ENCODE measurements at places on chromosomes 6 and 20.

GRCh38 chr20:39359981-39360620, 398.0 kb downstream of the DHX35 start:
- DNase-seq = no peak

DNA sequence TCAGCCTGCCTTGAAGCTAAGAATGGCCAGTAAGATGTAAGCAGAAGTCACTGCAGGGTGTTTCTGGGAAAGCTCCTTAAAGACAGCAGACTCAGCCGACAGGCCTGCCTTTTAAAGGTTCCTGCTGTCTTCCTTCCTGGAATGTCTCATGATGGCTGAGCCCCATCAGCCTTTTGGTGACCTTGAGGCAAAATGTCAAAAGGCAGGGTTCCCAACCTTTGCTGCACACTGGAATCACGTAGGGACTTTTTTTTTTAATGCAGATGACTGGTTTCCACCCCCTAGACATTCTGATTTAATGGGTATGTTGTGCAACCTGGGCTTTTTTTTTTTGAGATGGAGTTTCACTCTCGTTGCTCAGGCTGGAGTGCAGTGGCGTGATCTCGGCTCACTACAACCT, 11.6 kb downstream of the MDGA1 start:
- DNase-seq = no peak

- DNase-seq = no peak
Observed at GRCh38 chr6:140095532-140095931, 721.1 kb upstream of the CITED2 start.

DNA sequence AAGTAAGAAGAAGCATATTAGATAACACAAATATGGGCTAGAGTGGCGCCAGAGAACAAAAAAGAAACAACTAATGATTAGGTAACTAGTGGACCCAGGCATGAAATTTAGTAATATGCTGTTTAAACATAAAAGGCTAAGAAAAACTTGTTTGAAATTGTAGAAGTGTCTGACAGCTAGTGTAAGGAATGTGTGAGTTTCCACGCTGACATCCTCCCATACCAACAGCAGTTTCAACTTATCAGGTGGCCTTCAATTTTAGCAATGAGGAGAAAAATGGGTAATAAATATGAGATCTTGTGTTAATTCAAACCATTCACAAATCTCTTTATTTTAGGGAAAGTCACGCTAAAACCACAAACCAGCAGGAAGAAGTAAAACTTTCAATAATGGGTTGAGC, 440.2 kb upstream of the FLRT3 start:
- DNase-seq = no peak

All from activated CD4-positive, alpha-beta T cell treated with anti-CD3 and anti-CD28 coated beads, Interleukin-2, amount 50 U/mL, for 16 hours (primary cell).